ENCODE measurements at places on chromosomes 5 and 9.

- H3K4me3 ChIP-seq = peak overlapping the region; percentile 20
- peaks cover 6% of the 10 kb centered on the region for H3K36me3 ChIP-seq
- peaks cover 88% of the 10 kb centered on the region for H3K4me1 ChIP-seq
- no peaks in the 10 kb centered on the region for H3K27me3 ChIP-seq
These were observed 35.6 kb upstream of the SEMA4D start for GRCh38 chr9:89533411-89534095.

- no peaks in the 10 kb centered on the region for H3K4me1 ChIP-seq
- no peak overlapping the region for H3K4me3 ChIP-seq
- no peak for DNase-seq
- H3K36me3 ChIP-seq = peaks cover 2% of the 10 kb centered on the region
These were observed 67.3 kb downstream of the ZNF618 start for GRCh38 chr9:113943112-113944009.

- no peaks in the 10 kb centered on the region for H3K36me3 ChIP-seq
- no peak overlapping the region for H3K27ac ChIP-seq
- DNase-seq = no peak
- no peak overlapping the region for H3K4me3 ChIP-seq
- H3K27me3 ChIP-seq = no peaks in the 10 kb centered on the region
These were observed 705.2 kb upstream of the ZNF608 start for GRCh38 chr5:125451622-125452021.

DNA sequence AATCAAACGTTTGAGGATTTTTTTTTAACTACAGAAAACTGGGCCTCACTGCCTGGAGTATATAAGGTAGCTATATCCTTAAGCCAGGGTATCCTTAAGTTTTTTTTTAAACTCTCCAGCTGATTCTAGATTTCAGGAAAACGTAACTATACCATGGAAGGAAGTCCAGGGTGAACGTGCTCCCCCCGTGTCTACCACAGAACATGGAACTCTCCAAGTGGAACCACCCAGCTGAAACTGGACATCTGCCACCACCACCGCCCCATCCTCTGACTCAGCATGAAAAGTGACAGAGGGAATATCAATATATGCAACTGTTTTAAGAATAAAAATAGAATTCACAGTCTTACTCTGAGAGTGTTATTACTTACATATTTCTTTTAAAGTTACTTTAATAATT lies 61.3 kb downstream of the DROSHA start:
- H3K36me3 ChIP-seq = peaks cover 23% of the 10 kb centered on the region
- no peak overlapping the region for H3K4me3 ChIP-seq
- H3K27me3 ChIP-seq = no peaks in the 10 kb centered on the region
- no peak overlapping the region for H3K27ac ChIP-seq
- H3K4me1 ChIP-seq = no peaks in the 10 kb centered on the region
- DNase-seq = no peak

- no peak for DNase-seq
- no peaks in the 10 kb centered on the region for H3K27me3 ChIP-seq
- H3K36me3 ChIP-seq = peaks cover 5% of the 10 kb centered on the region
- no peak overlapping the region for H3K4me3 ChIP-seq
- peaks cover 11% of the 10 kb centered on the region for H3K4me1 ChIP-seq
These were observed 94.1 kb downstream of the PTCH1 start for GRCh38 chr9:95422650-95423049.

GRCh38 chr5:9302218-9302617 lies 243.7 kb downstream of the SEMA5A start:
- no peak overlapping the region for H3K27ac ChIP-seq
- H3K36me3 ChIP-seq = no peaks in the 10 kb centered on the region

DNA sequence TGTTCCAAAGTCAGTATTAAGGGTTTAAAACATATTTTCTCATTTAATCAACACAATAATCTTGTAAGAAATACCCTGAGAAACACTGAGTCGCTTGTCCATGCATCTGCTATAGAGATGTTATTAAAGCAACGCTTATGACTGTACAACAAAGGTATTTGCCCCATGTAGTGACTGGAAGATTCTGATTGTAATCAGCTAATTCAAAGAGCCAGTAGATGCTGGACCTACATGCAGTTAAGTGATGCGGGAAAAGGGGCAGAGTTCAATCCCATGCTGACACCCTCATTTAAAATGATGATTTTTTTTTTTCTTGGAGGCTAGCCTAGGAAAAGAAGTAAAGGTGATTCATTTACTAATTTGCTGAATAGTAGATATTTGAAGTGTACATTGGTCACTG lies 149.3 kb upstream of the MTAP start:
- no peak for DNase-seq
- no peaks in the 10 kb centered on the region for H3K36me3 ChIP-seq
- H3K4me3 ChIP-seq = no peak overlapping the region
- peaks cover 55% of the 10 kb centered on the region for H3K27me3 ChIP-seq
- H3K4me1 ChIP-seq = no peaks in the 10 kb centered on the region
- no peak overlapping the region for H3K27ac ChIP-seq

- DNase-seq = no peak
- no peak overlapping the region for H3K27ac ChIP-seq
- no peaks in the 10 kb centered on the region for H3K27me3 ChIP-seq
- H3K4me3 ChIP-seq = no peak overlapping the region
These were observed 1758.1 kb downstream of the MAT2B start for GRCh38 chr5:165263536-165263935.

DNA sequence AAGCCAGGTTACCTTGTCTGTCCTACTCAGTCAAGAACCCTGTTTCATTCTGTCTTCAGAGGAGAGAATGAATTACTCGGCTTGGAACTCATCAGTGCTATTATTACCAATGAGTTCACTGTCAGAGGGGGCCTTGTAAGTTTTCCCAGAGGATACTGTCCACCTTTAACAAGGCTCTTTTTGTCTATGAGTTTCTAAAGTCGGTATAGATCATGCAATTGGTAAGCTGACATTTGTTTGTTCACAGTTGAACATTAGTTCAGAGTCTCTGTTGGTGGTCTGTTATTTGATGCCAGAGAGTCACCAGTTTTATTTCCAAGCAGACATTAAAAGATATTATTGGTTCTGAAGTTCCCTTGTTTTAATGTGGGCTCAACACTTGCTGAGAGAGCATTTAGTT lies 58.1 kb upstream of the DHFR start:
- DNase-seq = no peak
- H3K36me3 ChIP-seq = peaks cover 15% of the 10 kb centered on the region
- no peaks in the 10 kb centered on the region for H3K27me3 ChIP-seq

DNA sequence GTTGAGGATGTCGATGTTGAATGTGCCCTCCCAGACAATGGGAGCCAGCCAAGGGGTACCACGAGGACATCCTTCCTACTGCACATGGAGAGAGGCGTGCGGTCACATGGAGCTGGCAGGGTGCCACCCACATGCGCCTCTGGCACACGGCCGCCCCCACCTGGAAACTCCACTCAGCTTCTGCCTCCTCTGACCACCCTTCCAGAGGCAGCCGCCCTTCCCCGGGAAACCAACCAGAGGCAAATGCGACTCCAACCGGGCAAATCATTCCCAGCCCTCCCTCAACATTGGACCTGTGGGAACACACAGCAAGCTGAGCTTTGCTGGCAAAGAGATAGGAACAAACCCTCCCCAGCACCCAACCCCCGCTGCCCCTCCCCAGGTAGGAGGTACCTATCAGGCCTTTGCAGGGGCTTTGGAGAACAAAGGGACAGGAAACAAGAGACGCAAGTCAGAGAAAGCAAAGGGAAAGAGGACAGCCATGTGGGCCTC lies 17.5 kb downstream of the ABO start:
- H3K4me1 ChIP-seq = no peaks in the 10 kb centered on the region
- no peak overlapping the region for H3K27ac ChIP-seq
- H3K27me3 ChIP-seq = peaks cover 29% of the 10 kb centered on the region
- no peaks in the 10 kb centered on the region for H3K36me3 ChIP-seq
- DNase-seq = no peak

DNA sequence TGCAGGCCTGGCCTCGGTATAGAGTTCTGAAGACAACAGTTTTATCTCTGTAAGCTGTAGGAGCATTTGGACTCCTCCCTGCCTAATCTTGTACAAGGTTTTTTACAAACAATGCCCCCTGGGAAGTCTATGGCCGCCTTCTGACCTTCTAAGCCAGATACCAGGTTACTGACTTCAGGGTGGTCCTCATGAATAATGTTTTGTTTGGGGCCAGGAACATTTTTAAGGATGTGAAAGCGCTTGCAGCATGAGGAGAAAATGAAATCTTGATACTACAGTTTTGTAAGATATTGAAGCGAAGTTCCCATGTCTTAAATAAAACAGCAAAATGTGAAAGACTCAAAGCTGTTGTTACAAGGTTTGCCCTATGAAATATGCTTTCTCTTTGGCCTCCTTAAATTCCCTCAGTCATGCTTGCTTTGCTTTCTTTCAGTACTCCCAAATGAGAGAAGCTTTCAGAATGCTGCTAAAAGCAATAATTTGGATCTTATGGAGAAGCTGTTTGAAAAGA lies 5.2 kb downstream of the ANKDD1B start:
- peaks cover 7% of the 10 kb centered on the region for H3K4me1 ChIP-seq
- no peaks in the 10 kb centered on the region for H3K27me3 ChIP-seq
- H3K27ac ChIP-seq = no peak overlapping the region
- no peaks in the 10 kb centered on the region for H3K36me3 ChIP-seq

GRCh38 chr9:89814340-89815040 lies 209.7 kb downstream of the GADD45G start:
- peaks cover 34% of the 10 kb centered on the region for H3K27me3 ChIP-seq
- no peak for DNase-seq
- H3K36me3 ChIP-seq = no peaks in the 10 kb centered on the region
- peaks cover 2% of the 10 kb centered on the region for H3K4me1 ChIP-seq
- H3K4me3 ChIP-seq = no peak overlapping the region

DNA sequence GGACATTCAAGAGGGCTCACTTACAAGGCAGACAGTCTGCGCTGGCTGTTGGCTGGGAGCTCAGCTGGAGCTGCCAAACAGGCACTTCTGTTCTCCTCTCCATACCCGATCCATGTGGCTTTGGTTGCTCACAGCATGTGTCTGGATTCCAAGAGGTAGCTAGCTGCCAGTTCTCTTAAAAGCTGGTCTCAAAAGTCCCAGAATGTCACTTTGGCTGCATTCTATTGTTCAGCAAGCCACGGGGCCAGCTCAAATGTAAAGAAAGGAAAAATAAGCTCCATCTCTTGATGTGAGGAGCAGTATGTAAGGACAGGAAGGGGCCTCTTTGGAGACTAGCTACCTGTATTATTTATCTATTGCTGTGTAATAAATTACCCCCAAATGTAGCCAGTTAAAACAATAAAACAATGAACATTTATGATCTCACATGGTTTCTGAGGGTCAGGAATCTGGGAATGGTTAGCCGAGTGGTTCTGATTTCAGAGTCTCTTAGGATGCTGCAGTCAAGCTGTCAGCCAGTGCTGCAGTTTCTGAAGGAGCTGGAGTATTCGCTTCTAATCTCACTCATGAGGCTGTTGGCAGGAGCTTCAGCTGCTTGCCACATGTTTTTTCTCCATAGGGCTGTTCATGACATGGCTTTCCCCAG lies 112.7 kb upstream of the CLINT1 start:
- no peak overlapping the region for H3K27ac ChIP-seq
- no peaks in the 10 kb centered on the region for H3K4me1 ChIP-seq

- H3K27me3 ChIP-seq = peaks cover 65% of the 10 kb centered on the region
- H3K36me3 ChIP-seq = no peaks in the 10 kb centered on the region
- H3K4me3 ChIP-seq = no peak overlapping the region
- no peak overlapping the region for H3K27ac ChIP-seq
- H3K4me1 ChIP-seq = no peaks in the 10 kb centered on the region
- DNase-seq = no peak
These were observed 130.0 kb downstream of the LIFR start for GRCh38 chr5:38426490-38426889.

- no peak overlapping the region for H3K4me3 ChIP-seq
- H3K36me3 ChIP-seq = no peaks in the 10 kb centered on the region
- H3K27me3 ChIP-seq = peaks cover 28% of the 10 kb centered on the region
- H3K27ac ChIP-seq = no peak overlapping the region
- DNase-seq = no peak
These were observed 255.6 kb downstream of the NSG2 start for GRCh38 chr5:174300941-174301761.

GRCh38 chr5:154858972-154859871 lies 795 bp downstream of the CNOT8 start:
- H3K27ac ChIP-seq = peak overlapping the region; percentile 96
- H3K4me3 ChIP-seq = peak overlapping the region; percentile 98
- DNase-seq = peak; percentile 21
- peaks cover 51% of the 10 kb centered on the region for H3K4me1 ChIP-seq
- H3K36me3 ChIP-seq = peaks cover 27% of the 10 kb centered on the region
- H3K27me3 ChIP-seq = no peaks in the 10 kb centered on the region

GRCh38 chr5:110209401-110209800 lies 517.1 kb downstream of the TMEM232 start:
- no peak for DNase-seq
- H3K4me1 ChIP-seq = no peaks in the 10 kb centered on the region
- no peaks in the 10 kb centered on the region for H3K27me3 ChIP-seq
- no peaks in the 10 kb centered on the region for H3K36me3 ChIP-seq

- no peaks in the 10 kb centered on the region for H3K4me1 ChIP-seq
- H3K4me3 ChIP-seq = no peak overlapping the region
- no peak overlapping the region for H3K27ac ChIP-seq
- no peaks in the 10 kb centered on the region for H3K36me3 ChIP-seq
- H3K27me3 ChIP-seq = peaks cover 33% of the 10 kb centered on the region
These were observed 92.6 kb upstream of the IRX4 start for GRCh38 chr5:1975406-1975715.

DNA sequence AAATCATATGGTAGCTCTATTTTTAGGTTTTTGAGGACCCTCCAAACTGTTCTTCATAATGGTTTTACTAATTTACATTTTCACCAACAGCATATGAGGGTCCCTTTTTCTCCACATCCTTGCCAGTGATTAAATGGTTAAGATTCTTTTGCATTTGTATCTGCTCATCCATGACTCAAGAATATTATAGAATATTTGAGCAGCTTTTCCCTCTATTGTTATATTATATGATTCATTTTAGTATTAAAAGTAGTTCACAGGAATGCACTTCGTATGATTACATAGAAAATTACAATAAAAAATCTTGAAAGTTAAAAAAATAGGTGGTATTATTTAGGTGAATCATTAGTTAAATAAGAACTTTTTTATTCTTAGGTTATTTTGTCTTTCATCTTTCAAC lies 140.7 kb downstream of the WDR70 start:
- no peak for DNase-seq
- H3K36me3 ChIP-seq = peaks cover 16% of the 10 kb centered on the region
- H3K27ac ChIP-seq = no peak overlapping the region
- H3K4me1 ChIP-seq = no peaks in the 10 kb centered on the region
- no peak overlapping the region for H3K4me3 ChIP-seq

- no peak overlapping the region for H3K27ac ChIP-seq
- peaks cover 4% of the 10 kb centered on the region for H3K27me3 ChIP-seq
- no peak overlapping the region for H3K4me3 ChIP-seq
- no peak for DNase-seq
- H3K4me1 ChIP-seq = no peaks in the 10 kb centered on the region
These were observed 182.2 kb downstream of the TMC1 start for GRCh38 chr9:72703574-72703973.

DNA sequence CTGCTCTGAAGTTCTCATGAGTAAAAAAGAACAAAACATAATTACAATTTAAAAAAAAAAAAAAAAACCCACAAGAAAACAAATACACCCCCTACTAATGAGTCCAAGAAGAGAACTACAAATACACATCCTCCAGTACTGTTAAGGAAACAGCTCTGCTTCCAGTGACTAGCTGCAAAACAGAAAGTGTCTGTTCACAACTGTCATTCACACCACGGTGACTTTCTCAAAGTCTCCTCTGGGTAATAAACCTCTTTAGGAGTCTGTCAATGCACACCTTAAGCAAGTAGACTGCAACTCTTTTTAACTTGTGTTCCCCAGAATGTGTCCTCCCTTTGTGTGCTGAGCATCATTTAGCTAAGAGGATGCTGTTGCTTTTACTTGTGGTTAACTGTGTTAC lies 6.2 kb downstream of the REEP5 start:
- peak overlapping the region; percentile 61 for H3K27ac ChIP-seq
- peak overlapping the region; percentile 62 for H3K4me3 ChIP-seq
- H3K27me3 ChIP-seq = no peaks in the 10 kb centered on the region
- H3K36me3 ChIP-seq = peaks cover 44% of the 10 kb centered on the region

Data from effector memory CD8-positive, alpha-beta T cell (primary cell).